ENCODE measurements at places on chromosomes 1 and 21.
A peak's percentile ranks its signal among the peaks of the same experiment; 100 is the strongest.

- no peak for DNase-seq
Observed at GRCh38 chr1:67969446-67969845, 81.0 kb downstream of the DIRAS3 start.

GRCh38 chr1:118949315-118949714 is 38.8 kb downstream of the TBX15 start:
- DNase-seq = no peak

GRCh38 chr1:160022330-160023310 is 9.2 kb downstream of the PIGM start:
- no peak for DNase-seq

DNA sequence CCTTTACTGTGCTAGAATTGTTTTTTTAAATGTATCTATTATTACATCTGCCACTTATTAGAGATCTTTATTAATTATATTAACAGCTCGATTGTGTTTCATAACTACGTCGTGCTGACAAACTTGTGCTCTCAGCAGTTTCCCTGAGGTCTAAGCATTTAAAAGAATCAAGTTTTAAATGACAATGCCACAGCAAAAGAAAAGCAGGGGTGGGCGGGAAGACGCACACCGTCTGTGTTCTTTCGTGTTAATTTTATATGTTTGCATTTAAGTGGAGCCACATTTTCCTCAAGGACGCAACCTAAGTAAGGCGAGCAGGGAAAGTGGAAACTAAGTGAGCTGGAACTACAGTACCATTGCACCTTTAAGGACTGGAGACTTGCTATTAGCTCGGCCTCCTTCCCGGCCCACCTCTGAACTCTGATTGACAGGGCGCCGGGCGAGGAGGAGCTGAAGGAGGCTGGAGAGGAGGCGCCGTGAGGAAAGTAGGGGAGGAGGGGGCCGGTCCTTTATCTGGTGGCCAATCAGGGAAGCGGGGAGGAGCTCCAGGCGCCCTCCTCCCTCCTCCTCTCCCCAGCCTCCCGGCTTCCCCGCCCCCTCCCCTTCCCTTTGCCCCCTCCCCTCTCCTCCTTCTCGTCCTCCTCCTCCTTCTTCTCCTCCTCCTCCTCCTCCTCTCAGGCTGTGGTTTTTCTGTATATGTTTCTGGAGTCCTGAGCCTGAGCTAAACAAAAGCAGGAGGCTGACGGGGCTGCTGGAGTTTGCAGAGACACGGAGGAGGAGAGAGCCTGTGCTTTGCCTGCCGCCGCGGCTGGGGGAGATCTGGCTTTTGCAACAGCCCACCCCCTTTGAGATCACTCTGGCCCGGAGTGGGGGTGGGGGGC is at the start of gene PBX1:
TSS of gene PBX1 (plus strand) at position 724 of the 881 bp plus-strand sequence.
- peak; percentile 86 for DNase-seq

- no peak for DNase-seq
Observed at GRCh38 chr1:2126331-2127186, 68.0 kb downstream of the FAAP20 start.

GRCh38 chr1:47690341-47691250 is 252.8 kb downstream of the FOXD2 start:
- no peak for DNase-seq

GRCh38 chr1:39199593-39199992 is 4.9 kb upstream of the MACF1 start:
- DNase-seq = no peak

DNA sequence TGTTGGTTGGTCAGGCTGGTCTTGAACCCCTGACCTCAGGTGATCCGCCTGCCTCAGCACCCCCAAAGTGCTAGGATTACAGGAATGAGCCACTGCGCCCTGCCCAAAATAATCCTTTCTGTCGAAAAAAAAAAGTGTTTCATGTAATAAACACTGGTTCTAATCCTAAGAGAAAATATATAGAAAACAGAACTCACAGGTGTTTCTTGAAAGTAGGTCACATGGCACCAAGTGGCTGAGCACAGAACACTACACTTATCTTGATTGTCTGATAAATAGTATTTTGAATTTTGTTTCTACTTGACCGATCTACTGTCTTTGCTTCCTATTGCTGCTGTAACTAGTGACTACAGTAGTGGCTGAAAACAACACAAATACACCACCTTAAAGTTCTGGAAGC is 87.6 kb upstream of the SOD1 start:
- no peak for DNase-seq

GRCh38 chr1:204390751-204391466 is 20.7 kb downstream of the PPP1R15B start:
- DNase-seq = no peak

Data from SW 1271 (cell line).